ENCODE measurements at places on chromosomes 3 and 15.

DNA sequence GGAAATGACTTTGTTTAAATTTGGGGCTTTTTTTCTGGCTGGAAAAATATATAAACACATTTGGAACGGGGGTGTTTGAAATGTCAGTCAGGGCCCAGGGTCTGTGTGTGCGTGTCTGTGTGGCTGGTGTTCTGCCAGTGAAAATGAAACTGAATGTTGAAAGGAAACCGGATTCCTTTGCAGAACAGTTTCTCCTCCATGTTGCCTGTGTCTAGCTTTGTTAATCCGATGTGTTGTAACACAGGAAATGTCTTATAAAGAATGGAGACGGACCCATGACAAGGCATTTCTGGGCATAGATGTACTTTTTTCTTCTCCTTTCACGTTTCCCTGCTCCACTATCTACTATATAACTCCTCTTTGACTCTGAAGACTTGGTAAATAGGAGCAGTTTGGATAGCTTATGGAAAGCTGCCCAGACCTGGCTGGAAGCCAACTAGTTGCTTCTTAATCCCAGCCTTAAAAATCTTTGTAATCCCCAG lies 2.8 kb downstream of the SQOR start:
- DNase-seq: peak; percentile 93

DNA sequence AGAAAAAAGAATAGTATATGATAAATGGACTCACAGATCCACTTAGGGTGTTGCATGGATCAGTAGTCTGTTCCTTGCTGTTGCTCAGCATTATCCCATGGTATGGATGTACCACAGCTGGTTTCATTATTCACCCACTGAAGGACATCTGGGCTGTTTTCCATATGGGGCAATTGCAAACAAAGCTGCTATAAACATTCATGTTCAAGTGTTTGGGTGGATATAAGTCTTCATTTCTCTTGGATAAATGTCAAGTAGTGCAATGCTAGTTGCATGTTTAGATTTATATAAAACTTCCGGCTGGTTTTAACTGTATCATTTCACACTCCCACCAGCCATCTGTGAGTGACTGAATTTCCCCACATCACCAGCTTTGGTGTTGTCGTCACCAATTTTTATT lies 137.7 kb downstream of the ASB7 start:
- peak; percentile 50 for DNase-seq

GRCh38 chr3:77513542-77513941 lies 473.6 kb downstream of the ROBO2 start:
- peak; percentile 54 for DNase-seq

DNA sequence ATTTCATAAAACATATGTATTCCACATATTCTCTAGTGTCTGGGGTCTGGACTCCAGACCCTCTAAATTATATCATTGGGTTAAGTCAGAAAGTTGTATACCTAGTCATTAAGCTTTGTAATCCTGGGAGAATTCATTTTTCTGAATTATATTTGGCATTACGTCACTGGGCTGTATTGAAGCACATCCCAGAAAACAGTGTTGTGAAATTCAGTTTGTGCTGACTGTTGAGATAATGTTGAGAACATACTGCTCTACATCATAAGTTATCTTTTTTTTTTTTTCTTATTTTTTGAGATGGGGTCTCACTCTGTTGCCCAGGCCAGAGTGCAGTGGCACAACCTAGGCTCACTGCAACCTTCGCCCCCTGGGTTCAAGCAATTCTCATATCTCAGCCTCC lies 153.1 kb upstream of the STT3B start:
- no peak for DNase-seq

- DNase-seq: no peak
Measured at GRCh38 chr3:98709441-98709840, 53.7 kb upstream of the ST3GAL6 start.

GRCh38 chr3:162517110-162517509 lies 1020.5 kb downstream of the OTOL1 start:
- peak; percentile 2 for DNase-seq

DNA sequence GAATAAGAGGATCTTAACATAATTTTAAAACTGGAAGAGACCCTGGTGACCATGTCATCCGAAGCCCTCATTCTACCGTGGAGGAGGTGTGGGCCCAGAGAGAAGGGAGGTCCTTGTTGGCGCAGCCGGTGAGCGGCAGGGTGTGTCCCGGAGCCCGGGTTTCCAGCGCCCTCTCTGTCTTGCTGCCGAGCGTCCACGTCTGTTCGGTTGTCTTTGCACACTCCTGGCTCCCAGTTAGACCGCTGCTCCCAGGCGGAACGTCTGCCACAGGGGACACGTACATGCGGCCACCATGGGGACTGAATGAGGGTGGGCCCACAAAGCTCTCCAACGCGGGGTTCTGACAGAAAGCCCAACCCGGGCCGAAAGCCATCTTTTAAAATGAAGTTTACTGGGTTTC lies 6.6 kb upstream of the MUC4 start:
- DNase-seq: no peak

DNA sequence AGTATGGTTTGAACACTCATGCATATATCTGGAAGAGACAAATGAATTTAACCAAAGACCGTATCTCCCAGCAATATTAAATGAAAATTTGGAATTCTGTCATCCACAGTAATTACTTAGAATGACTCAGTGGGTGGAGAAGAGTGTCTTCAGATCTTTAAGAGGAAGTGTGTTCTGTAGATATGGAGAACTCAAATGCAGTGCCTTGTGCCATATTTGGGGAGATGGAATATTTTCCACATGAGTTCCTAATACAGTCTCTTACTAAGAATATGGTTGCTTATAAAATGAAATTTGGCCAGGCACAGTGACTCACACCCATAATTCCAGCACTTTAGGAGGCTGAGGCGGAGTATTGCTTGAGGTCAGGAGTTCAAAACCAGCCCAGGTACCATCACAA lies 40.5 kb downstream of the ANO10 start:
- peak; percentile 18 for DNase-seq

DNA sequence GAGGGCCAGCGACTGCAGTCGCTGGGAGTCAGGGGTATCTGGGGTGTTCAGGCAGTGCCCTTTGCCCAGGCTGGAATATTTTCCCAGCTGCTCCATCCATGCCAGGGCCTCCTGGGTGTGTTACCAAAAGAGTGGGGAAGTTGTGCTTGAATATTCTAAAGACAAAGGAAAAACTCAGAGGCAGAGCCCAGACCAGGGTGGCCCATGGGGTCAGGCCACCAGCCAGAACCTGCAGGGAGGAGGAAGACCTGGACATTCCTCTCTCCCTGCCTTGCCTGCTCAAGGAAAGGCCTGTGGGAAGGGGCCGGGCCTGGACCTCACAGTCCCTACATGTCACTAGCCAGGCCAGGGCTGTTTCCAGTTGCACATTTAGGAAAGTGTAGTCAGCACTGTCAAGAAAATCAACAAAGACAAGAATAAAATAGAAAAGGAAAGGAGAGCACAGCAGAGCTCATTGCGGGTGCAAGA lies 16.0 kb upstream of the KLF15 start:
- no peak for DNase-seq

GRCh38 chr15:66474135-66474534 lies 23.4 kb downstream of the SNAPC5 start:
- no peak for DNase-seq

GRCh38 chr3:162491952-162492351 lies 995.3 kb downstream of the OTOL1 start:
- DNase-seq: peak; percentile 20

GRCh38 chr15:96619174-96619573 lies 288.7 kb downstream of the NR2F2 start:
- DNase-seq: no peak
